Activated CD4-positive, alpha-beta T cell treated with anti-CD3 and anti-CD28 coated beads, Interleukin-2, amount 50 U/mL, for 1 hour (primary cell): ENCODE measurements at places on chromosomes 5 and 9.

DNA sequence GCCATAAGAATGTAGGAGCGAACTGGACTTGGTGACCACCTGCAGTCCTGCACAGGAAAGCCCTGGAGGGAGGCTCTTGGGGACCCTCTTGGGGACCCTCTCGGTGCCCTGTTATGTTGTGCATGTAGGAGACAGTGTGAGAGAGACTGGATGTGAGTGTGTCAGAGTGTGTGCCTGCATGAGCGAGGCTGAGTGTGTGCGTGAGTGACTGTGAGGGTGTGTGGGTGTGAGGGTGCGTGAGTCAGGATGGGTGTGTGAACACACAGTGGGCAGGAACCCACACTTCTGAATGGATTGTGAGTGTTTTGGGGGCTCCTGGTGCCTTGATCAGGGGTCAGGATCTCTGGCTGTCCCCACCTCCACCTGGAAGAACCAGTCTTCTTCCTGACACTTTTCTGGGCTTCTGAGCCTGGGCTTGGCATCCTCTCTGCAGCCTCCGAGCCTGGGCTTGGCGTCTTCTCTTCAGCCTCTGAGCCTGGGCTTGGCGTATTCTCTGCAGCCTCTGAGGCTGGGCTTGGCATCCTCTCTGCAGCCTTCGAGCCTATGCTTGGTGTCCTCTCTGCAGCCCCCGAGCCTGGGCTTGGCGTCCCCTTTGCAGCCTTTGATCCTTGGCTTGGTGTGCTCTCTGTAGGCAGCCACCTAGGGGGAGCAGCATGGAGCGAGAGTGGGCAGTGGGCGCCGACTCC is 25.6 kb upstream of the ANKRD33B start:
- DNase-seq, result no peak

DNA sequence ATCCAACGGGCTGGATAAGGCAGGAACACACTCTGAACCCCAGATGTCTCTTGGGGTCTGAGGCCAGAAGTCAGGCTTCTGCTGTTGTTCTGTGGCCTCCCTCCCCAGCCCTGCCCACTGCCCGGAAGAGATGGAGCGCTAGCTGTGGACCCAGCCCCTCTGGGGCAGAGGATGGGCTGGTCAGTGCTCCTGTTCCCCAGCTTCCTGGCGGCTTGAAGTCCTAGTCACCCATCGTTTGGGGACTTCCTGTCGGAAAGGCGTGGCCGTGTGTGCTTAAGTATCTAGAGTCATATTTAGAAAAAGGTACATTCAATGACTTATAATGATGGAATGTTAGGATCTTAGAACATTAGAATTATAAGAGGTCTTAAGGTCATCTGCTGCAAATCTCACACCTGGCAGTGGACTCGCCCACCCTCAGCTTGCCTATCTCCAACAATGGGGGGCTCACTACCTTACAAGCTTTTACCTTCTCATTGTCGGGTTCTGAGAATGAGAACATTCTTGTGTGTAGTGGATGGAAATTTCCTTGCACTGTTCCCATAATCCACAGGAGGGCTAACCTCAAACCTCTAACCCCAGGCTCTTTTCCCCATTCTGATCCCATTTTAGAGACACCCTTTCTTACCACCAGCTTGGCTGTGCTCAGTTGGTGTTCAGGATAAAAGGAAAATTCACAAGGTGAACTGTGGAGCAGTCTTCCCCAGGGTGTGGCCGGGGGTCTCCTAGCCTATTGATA is 13.4 kb upstream of the AIF1L start:
- no peak for DNase-seq

GRCh38 chr9:98193336-98193944 is 1.0 kb upstream of the CORO2A start:
- no peak for DNase-seq

DNA sequence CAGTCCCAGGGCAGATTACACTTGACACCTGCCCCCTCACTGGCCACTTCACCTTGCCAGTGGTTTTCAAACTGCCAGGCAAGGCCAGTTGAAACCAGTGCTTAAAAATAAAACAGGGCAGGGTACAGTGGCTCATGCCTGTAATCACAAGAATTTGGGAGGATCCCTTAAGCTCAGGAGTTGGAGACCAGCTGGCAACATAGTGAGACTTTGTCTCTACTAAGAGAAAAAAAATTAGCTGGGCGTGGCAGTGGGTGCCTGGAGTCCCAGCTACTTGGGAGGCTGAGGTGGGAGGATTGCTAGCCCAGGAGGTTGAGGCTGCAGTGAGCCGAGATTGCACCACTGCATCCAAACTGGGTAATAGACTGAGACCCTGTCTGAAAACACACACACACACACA is 58.1 kb downstream of the ROPN1L start:
- no peak for DNase-seq

DNA sequence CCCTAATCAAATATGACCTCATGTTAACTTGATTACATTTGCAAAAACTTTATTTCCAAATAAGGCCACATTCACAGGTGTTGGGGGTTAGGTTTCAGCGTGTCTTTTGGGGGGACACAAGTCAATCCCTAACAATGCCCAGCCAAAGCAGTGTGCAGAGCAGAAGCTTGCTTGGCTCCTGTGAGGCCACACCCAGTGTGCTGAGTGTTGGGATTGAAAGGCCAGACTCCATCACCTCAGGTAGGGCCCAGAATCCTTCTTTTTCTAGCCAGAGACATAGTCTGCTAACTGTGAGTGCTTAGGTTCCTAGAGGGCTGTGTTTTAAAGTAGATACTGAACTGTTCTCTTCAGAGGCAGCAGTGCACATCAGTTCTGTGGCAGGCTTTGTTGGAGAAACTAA is 27.9 kb downstream of the KDM4C start:
- DNase-seq, result no peak

DNA sequence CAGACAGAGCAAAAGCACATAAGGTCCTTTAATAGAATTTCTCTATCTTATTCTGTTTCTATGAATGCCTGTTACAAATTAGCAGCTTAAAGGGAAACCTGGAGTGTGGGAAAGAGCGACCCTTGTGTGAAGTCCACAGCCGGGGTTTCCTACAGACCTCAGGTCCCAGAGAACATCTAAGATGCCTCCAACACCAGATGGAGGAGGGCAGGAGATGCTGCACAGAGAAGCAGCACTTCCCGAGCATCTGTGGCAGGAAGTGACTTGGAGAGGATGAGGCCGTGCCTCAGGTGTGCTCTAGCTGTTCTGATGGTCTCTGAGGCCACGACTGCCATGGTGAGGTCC is 26.8 kb downstream of the IRF1 start:
- no peak for DNase-seq
